ENCODE measurements at places on chromosomes 1 and 21.

DNA sequence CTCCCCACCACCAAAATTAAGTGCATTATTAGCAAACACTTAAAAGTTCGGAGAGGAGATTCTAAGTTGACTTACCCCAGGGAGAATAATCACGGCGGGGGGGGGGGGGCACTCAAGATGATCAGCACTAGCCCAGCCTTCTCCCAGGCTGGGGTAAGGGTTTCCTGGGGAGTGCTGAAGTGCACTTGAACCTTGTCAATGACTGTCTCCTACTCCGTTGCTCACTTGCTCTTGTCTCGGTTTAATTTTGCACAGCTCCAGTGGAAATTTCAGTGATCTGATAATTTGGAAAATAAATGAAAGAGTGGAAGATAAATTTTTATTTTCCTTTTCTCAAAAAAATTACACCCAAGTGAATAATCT is 59.2 kb downstream of the PBX1 start:
- no peak for DNase-seq

- no peak for DNase-seq
Measured at GRCh38 chr21:33024201-33025103, 1.3 kb upstream of the OLIG2 start.

- no peak for DNase-seq
Measured at GRCh38 chr1:116881879-116882520, 27.7 kb upstream of the PTGFRN start.

DNA sequence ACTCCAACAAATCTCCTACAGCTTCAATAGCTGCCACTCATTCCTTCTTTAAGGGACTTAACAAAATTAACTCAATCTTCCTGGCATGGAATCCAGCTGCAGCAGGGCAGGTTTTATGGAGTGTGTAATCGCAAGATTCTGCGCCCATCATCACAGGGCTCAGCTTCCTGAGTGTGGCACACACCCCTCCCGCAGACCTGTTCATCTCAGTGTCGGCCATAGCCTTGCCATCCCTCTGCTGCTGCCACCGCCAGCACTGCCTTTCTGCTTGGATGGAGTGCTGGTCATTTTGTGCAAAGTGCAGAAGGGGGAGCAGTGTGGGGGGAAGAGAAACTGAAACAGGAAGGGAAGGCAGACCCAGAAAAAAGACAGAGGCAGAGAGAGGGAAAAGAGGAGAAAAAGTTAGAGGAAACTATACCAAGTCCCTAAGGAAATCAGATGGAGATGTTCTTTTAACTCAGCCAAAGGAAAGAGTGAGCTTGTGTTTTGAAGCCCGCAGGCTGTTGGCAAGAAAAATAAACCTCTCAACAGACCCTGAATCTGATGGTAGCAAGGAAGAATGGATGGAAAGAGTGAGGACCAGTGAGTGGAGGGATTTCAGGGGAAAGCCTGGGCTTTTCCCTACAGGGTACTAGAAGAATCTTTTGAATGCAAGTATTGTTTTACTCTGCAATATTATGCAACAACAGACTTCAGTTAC is 324.2 kb downstream of the SEC16B start:
- DNase-seq: no peak

GRCh38 chr1:116766616-116767469 is 12.6 kb downstream of the CD2 start:
- no peak for DNase-seq

GRCh38 chr1:192489748-192490147 is 85.8 kb upstream of the RGS1 start:
- no peak for DNase-seq

DNA sequence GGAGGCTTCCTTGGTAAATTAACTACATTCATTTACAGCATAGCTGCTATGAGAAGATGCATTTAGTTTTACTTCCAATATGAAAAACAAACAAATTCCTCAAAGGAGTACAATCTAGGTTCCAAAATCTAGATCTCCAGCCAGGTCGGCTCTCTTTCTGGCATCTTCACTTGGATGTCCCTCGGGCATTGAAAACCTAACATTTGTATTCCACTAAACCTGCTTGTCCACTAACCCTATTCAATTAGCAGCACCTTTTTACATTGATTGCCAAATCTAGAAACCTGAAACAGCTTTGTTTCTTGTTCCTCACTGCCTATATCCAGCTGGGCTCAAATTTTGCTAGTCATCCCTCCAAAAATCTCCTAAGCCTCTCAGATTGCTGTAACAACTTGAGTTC is 14.3 kb upstream of the CXADR start:
- no peak for DNase-seq

DNA sequence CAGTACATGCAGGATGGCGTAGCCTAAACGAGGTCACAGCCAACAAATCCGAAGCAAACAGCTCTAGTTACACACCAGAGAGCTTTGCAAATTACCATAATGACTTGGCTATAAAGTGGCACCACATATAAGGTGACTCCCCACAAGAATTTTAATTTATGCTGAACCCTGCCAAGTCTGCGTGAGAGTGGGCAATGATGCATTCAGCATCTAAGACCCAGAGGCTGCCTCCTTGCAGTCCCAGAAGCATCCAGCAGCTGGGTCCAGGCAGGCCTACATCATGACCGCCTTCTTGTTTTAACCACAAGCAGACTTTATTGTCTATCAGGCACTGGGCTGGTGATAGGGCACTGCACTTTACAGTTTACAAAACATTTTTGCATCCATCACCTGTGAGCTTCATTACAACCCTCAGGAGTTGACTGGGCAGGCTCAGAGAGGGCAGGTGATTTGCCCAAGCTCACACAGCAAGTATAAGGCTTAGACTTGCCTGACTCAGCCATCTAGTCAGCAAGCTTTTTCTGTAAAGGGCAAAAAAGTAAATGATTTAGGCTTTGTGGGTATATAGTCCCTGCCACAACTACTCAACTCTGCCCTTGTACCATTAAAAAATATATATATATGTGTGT is 134.6 kb downstream of the GLIS1 start:
- no peak for DNase-seq
